A549 treated with AZD2906 at 1 μM for 4 hours (cell line): ENCODE measurements at places on chromosomes 16 and 17. TPM values are rescaled to one million over a fixed set of nuclear protein-coding genes. Genes with fewer than 3 reads are reported as not detected.

The HOXB8 gene
- total RNA-seq: 5.5 to 7.1 TPM (median 6.0 TPM) in 5 replicates

The FOXN1 gene
- total RNA-seq: 0.02 to 0.07 TPM (median 0.03 TPM) in 3 of 5 replicates, not detected in the others

The KCNG4 gene
- total RNA-seq: not detected in 5 replicates

The CDT1 gene
- 28.6 to 34.7 TPM (median 33.6 TPM) in 5 replicates for total RNA-seq

The CCL3 gene
- not detected in 5 replicates for total RNA-seq

The LGALS9B gene
- total RNA-seq: not detected in 5 replicates

The TPSG1 gene
- total RNA-seq: 0.07 to 0.16 TPM (median 0.13 TPM) in 4 of 5 replicates, not detected in the other

The LLGL1 gene
- total RNA-seq: 12.5 to 16.9 TPM (median 15.6 TPM) in 5 replicates
